ENCODE measurements at places on chromosomes 6 and 20. TPM values are rescaled to one million over a fixed set of nuclear protein-coding genes. Genes with fewer than 3 reads are reported as not detected.

NECAB3 gene
- total RNA-seq = 72.1 TPM

C2 gene
- total RNA-seq = 2.4 TPM

GGTLC1 gene
- total RNA-seq = 0.43 TPM

BPIFA1 gene
- total RNA-seq = not detected

TFAP2B gene
- total RNA-seq = not detected

C6orf163 gene
- 2.0 TPM for total RNA-seq

FAXC gene
- total RNA-seq = 3.3 TPM

KCNQ5 gene
- total RNA-seq = 0.20 TPM

SLC22A16 gene
- not detected for total RNA-seq

CGA gene
- not detected for total RNA-seq

CSTF1 gene
- total RNA-seq = 39.6 TPM

ISM1 gene
- not detected for total RNA-seq

CST2 gene
- total RNA-seq = not detected

SLC32A1 gene
- total RNA-seq = not detected

CLIC5 gene
- total RNA-seq = 2.1 TPM

LY6G6D gene
- total RNA-seq = not detected

EMILIN3 gene
- not detected for total RNA-seq

MYBL2 gene
- 152 TPM for total RNA-seq

MCHR2 gene
- not detected for total RNA-seq

LINC00237 gene
- total RNA-seq = not detected

CASS4 gene
- 0.15 TPM for total RNA-seq

BMP2 gene
- not detected for total RNA-seq

ENPP1 gene
- 4.1 TPM for total RNA-seq
